ENCODE measurements at places on chromosomes 3 and 15. TPM values are rescaled to one million over a fixed set of nuclear protein-coding genes. Genes with fewer than 3 reads are reported as not detected.

- H3K4me1 ChIP-seq = no peaks in the 10 kb centered on the region
- peaks cover 10% of the 10 kb centered on the region for H3K27me3 ChIP-seq
- no peaks in the 10 kb centered on the region for H3K36me3 ChIP-seq
- no peak for DNase-seq
- H3K27ac ChIP-seq = no peak overlapping the region
Observed at GRCh38 chr3:155983834-155984474, 113.5 kb downstream of the GMPS start.

GRCh38 chr3:24042174-24043059 lies 97.3 kb downstream of the NR1D2 start:
- H3K27ac ChIP-seq = no peak overlapping the region
- DNase-seq = no peak
- no peaks in the 10 kb centered on the region for H3K4me1 ChIP-seq
- H3K4me3 ChIP-seq = no peak overlapping the region
- peaks cover 1% of the 10 kb centered on the region for H3K27me3 ChIP-seq
- H3K36me3 ChIP-seq = no peaks in the 10 kb centered on the region

DNA sequence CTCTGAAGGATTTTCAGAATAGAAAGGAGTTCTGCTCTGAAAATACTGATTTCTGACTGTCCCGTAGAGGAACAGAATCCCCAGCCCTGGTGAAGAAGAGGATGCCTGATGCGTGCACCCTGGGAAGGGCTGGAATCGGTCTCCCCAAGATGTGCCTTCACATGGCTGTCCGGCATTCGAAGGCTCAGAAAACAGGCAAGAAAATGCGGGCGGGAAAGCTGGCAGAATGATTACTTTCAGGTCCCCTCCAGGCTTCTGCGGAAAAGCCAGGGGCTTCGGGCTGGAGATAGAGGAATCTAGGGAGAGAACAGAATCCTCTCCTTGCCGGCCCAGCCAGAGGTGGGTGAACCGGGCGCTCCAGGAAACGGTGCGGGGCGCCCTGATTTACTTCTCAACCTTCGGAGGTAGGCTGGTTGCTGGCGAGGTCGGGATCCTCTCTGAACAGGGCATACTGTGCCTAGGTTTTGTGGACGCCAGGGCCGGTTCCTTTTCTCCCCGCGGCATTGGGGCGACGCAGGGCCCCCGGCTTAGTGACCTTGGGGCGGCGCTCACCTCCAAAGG lies 2.5 kb downstream of the FOXL2NB start:
- H3K27me3 ChIP-seq = peaks cover 69% of the 10 kb centered on the region
- H3K36me3 ChIP-seq = peaks cover 9% of the 10 kb centered on the region
- H3K4me3 ChIP-seq = no peak overlapping the region
- H3K27ac ChIP-seq = no peak overlapping the region

The FBXL22 gene
- total RNA-seq = 1.0 TPM
